ENCODE measurements at places on chromosomes 12 and 14.

- no peak for DNase-seq
These were observed 28.4 kb upstream of the TOMM20L start for GRCh38 chr14:58367296-58367695.

GRCh38 chr14:64724578-64724930 is 20.3 kb downstream of the PLEKHG3 start:
- DNase-seq, result no peak

- no peak for DNase-seq
These were observed 8.5 kb downstream of the KLHL33 start for GRCh38 chr14:20427231-20428009.

DNA sequence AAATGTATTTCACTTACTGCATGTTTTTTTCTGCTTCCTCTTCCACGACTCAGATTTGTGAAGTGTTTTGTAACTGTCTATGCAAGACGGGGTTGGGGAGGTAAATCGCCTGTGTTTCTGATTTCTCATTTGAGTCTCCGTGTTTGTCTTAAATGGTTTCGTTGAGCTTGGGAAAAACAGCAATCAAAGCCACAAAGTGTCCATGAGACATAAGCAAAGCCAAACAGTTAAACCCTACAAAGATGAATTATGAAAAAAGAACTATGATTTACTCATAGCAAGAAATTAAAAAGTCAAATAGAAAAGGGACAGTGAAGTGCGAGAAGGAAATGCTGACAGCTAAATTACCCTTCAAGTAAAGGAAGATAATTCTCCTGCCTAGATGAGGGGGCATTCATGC is 164.3 kb upstream of the TMPO start:
- no peak for DNase-seq

DNA sequence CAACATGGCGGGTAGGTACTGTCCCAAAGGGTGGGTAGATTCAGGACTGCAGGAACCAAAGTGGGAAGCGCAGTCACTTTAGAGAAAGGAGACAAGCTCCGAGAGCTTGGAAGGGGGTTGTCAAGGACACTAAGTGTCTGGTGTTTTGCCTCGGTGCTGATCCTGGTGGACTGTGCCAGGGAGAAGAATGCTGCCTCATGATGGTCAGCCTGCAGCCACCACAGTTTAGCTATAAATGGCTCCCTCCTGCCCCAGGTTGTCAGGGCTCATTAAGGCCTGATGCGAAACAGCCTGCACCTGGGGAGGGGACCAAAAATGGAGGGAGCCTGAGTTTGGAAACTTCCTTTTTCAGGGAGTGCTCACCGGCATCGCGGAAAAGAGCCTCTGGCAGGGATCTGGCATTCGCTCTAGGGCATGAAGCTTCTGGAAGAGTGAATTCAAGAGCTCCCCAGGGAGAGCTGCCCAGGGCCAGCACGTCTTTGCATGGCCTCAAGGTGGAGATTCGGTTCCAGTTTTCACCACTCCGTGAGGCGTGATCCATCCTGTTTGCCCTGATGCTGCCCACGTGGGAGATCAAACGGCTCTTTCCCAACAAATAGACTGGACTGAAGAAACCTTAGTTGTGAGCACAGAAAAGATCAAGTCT is 164.0 kb downstream of the FOXN3 start:
- DNase-seq, result no peak

DNA sequence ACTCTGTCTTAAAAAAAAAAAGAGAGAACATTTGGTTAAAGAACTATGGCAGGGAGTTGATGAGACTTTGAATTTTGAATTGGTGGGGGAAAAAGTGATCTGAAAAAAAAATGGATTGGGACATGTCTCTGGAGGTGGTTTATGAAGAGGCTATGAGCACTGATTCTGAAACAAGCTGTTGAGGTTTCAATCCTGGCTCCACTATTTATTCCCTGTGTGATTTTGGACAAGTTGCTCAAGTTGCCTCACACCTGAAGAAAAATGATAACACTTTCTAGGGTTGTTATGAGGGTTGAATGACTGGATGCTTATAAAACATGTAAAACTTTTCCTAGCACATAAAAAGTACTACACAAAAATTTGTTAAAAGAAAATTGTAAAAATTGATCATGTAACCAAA is 1.8 kb upstream of the ANO6 start:
- DNase-seq, result no peak

- no peak for DNase-seq
These were observed 39.0 kb downstream of the ELK3 start for GRCh38 chr12:96233168-96233567.

DNA sequence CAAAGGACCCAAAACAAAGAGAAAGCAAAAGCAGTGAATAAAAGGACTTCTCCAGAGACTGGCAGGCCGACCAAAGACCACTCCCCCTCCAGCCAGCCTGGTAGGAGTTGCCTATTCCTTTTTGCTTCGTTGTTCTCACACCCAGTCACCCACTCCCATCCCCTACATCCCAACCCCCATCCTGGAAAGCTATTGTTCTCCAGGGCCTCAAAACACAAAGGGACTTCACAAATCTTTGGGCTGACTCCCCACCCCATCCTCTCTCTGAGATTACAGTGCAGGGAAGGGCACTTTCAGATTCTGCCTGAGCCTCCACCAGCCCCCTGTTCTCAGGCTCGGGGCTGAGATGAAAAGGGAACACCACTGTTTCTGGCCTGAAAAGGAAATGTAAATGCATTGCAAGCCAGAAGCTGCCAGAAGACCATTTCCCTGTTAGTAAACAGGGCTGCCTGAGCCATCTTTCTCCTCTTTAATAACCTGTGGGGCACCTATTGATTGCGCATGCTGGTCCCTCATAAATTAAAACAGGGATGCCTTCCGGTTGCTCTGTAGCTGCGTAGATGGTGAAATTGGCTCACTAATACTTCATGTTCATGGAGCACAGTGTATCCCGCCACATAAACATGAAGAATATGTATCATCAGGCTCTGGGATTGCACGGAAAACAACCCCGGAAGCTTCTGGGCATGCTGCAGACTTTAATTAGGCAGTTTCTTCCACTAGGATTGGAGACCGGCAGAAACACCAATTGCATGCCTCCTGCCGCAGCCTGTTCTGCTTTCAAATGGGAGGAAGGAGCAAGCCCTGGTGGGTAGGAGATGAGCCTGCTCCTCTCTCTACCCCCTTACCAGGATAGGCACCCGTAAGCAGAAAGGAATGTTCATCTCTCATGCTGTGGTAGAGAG is 130.3 kb upstream of the FUT8 start:
- no peak for DNase-seq

All from stimulated activated CD4-positive, alpha-beta T cell treated with anti-CD3 and anti-CD28 coated beads, TNF-alpha, amount 100 ng/mL, for 4 hours (primary cell).